ENCODE measurements at places on chromosomes 16 and 17.

DNA sequence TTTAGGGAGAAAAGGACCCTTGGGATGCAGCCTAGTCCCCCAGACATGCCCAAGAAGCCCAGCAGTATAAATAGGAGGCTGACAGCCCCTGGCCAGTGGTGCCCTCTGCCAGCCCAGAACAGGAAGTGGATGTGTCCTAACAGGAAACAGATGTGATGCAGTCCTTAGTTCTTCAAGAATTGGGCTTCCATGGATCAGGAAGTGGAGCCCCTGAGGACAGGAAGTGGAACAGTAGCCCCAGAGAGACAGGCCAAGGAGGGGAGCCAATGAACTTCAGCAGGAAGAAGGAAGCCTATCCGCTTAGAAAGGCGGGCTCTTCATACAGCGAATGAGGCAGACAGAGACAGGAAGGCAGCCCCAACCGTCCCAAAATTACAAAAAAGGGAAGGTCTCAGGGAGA lies 7.2 kb downstream of the CTF1 start:
- no peak for DNase-seq

DNA sequence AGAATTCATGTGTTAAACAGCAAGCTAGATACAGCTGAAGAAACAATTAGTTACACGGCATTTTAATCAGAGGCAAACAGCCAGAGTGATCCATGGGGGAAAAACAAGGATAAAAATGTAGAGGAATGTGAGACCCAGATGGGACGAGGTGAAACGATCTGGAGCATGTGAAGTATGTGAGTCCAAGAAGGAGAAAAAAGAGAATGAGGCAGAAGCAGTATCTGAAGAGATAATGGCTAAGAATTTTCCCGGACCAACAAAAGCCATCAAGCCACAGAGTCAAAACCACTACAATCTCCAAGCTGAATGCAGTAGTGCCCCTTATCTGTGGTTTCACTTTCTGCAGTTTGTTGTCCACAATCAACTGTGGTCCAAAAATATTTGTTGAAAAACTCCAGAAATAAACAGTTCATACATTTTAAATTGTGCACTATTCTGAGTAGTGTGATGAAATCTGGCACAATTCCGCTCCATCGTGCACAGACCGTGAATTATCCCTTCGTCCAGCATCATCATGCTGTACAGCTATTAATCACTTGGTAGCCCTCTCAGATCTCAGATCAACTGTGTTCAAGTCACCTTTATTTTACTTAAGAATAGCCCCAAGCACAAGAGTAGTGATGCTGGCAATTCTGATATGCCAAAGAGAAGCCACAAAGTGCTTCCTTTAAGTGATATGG lies 18.8 kb downstream of the MYH10 start:
- DNase-seq, result no peak

- peak; percentile 10 for DNase-seq
These were observed 32.1 kb downstream of the NDE1 start for GRCh38 chr16:15682105-15682570.

DNA sequence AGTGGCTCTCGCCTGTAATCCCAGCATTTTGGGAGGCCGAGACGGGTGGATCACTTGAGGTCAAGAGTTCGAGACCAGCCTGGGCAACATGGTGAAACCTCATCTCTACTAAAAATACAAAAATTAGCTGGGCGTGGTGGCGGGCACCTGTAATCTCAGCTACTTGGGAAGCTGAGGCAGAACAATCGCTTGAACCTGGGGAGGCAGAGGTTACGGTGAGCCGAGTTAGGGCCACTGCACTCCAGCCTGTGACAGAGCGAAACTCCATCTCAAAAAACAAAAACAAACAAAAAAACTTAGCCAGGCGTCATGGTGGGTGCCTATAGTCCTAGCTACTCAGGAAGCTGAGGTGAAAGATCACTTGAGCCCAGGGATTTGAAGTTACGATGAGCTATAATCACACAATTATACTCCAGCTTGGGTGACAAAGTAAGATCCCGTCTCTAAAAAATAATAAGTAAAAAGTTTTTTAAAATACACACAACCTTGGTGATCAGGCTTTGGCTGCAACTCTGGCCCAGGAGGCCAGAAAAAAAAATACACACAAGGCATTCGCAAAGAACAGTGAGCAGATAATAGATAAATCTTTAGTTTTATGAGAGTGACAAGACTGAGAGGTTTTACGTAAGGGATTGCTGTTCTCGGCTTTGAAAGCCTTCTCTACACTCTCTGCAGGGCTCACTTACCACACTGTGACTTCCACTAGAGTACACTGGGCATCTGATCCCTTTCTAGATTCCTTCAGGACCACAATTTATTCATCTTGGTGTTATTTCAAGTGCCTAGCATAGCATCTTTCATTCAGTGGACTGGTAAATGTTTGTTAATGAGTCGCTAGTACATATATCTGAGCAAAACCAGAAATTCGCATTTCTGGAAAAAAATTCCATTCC lies 5.9 kb downstream of the GSPT1 start:
- peak; percentile 38 for DNase-seq

DNA sequence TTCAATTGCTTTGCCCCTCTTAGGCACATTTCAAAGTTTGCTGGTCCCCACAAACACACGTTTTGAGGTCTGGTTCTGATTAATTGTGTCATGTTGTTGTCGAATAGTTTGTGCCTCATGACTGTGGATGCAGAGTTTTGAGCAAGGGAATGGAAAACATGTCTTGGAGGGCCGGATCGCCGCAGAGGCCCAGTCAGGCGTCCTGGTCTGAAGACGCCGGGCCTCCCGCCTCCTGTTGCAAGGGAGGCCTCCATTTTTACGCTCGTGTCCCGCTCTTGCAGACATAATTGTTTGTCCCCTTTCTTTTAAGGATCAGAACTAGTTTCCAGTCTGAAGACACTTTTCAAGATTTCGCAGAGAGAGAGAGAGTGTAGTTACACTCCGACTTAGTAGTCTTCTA lies 3.2 kb downstream of the NTN1 start:
- no peak for DNase-seq

DNA sequence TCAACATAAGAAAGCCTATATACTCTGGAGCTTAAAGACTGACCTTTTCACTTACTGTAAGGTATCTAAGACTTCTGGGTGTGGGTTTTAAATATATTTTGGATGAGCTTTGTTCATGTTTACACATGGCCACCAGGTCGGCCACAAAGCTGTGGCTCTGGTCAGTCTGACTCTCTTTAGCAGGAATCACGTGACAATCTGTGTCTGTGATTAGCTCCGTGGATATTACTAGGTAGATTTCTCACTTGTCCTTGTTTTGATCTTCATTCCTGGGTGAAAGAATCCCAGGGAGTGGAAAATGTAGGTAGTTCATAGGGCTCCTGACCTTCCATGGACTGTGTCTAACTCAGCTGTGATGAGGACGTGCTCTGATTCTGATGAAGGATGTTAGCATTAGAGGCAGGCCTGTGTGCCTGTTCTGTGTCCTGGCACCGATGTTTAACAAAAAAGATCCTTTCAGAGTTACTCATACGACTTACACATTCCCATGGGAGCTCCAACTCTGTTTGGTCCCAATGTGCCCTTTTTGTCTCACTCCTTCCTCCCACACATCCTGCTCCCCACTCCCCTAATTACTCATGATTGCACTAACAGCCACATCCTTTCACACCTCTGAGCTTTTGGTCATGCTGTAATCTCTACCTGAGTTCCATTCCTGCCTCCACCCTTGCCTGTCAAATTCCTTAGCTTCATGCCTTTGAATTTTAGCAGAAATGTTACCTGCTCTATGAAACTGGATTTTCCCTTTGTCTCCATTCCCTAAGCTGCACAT lies 425.1 kb downstream of the MAF start:
- DNase-seq, result no peak

DNA sequence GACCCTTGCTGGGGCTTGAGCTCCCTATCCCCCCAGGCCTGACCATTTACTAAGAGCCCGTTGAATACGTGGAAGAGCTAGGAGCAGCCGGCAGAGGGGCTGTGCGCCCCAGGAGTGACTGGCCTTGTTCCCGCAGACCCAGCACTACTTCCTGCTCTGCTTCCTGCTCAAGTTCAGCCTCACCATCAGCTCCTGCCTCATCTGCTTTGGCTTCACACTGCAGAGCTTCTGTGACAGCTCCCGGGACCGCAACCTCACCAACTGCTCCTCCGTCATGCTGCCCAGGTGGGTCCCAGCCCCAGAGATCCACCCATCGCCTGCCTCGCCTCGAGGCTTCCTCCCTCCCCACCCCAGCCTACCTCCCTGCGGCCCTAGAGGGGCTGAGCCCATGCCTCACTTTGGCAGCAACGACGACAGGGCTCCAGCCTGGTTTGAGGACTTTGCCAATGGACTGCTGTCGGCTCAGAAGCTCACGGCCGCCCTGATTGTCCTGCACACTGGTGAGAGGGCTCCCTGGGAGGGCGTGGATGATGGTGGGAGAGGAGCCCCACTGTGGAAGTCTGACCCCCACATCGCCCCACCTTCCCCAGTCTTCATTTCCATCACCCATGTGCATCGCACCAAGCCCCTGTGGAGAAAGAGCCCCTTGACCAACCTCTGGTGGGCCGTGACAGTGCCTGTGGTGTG lies 17.2 kb downstream of the CASKIN2 start:
- no peak for DNase-seq

GRCh38 chr16:49499869-49500610 lies 126.4 kb downstream of the C16orf78 start:
- DNase-seq, result no peak

GRCh38 chr17:15431196-15431595 lies 36.2 kb downstream of the CDRT4 start:
- DNase-seq, result no peak

- DNase-seq, result no peak
These were observed 37.2 kb downstream of the GSE1 start for GRCh38 chr16:85650135-85650843.

DNA sequence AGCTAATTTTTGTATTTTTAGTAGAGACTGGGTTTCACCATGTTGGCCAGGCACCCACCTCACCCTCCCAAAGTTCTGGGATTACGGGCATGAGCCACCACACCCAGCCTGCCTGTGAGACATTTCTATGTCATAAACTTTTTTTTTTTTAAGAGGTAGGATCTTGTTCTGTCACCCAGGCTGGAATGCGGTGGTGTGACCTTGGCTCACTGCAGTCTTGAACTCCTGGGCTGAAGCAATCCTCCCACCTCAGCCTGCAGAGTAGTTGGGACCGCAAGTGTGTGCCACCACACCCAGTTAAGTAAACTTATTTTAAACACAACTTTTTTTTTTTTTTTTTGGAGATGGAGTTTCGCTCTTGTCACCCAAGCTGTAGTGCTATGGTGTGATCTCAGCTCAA lies 47.2 kb downstream of the SCNN1G start:
- DNase-seq, result no peak

DNA sequence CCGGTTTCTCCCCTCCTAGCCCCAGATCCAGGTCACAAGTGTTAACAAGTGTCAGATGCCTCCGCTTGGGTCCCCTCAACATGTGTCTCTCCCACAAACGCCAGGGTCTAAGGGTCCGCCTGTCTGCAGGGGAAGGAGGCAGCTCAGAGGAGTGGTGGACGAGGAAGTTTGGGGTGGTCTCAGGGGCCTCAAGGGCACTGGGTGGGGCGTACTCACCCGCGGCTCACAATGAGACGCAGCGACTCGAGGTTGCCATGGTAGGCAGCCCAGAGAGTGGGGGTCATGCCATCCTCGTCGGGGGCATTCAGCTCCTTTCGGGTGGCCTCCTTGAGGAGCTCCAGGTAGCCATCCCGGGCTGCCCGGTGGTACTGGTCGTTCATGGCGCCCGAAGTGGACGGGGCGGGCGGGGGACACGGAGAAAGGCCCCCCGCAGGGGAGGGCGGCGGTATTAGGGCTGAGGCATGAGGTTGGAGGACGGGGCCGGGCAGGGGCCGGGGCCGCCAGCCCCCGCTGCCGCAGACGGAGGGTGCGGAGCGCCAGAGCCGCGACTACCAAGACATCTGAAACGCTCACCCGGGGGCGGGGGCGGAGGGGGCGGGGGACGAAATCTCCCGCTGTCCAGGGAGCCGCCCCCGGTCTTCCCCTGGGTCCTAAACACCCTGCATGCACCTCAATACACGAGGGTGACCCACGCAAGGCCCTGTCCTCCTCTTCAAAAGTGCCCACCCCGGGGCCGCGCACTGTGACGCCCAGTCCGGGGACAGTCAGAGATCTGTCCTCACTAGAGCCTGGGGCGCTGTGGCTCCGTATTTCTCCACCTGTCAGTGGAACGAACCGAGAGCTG lies at the start of gene USH1G:
USH1G (minus strand) TSS at position 562 of the 844 bp plus-strand sequence; CDS start at position 380, 182 bp downstream.
- DNase-seq, result no peak

GRCh38 chr16:68289202-68289601 lies 21.5 kb downstream of the SLC7A6OS start:
- DNase-seq, result no peak

DNA sequence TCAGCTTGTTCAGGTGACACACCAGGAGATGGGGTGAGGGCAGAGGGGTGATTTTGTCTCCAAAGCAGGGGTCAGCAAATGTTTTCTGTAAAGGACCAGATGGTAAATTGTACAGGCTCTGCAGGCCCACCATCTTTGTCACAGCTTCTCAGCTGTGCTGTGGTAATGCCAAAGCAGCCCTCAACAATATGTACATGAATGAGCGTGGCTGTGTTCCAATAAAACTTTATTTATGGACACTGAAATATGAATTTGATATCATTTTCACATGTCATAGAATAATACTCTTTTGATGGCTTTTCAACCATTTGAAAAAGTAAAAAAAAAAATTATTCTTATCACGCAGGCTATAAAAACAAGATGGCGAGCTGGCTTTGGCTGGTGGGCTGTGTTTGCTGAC lies 206.4 kb upstream of the RPL38 start:
- no peak for DNase-seq

DNA sequence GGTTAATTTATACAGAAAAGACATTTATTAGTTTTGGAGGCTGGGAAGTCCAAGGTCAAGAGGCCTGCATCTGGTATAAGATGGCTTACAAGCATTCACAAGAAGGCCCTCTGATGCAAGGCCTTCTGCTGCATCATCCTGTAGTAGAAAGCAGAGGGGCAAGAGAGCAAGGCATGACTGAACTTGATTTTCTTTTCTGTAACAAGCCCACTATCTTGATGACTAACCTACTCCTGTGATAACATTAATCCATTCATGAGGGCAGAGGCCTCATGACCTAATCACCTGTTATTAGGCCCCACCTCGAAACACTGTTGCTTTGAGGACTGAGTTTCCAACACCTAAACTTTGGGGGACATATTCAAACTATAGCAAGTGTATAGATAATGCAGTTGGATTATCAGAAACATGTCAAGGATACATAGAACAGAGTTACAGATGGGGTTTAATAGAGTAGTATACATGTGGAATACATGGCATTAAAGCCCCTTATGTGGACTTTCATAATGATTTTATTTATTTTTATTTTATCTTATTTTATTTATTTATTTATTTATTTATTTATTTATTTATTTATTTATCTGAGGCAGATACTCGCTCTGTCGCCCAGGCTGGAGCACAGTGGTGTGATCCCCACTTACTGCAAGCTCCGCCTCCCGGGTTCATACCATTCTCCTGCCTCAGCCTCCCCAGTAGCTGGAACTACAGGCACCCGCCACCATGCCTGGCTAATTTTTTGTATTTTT lies 88.2 kb downstream of the CHD9 start:
- DNase-seq, result no peak
